Muscle of arm (tissue), 14 donors: ENCODE measurements at places on chromosomes 7 and 10. TPM values are rescaled to one million over a fixed set of nuclear protein-coding genes. Genes with fewer than 3 reads are reported as not detected.

DNA sequence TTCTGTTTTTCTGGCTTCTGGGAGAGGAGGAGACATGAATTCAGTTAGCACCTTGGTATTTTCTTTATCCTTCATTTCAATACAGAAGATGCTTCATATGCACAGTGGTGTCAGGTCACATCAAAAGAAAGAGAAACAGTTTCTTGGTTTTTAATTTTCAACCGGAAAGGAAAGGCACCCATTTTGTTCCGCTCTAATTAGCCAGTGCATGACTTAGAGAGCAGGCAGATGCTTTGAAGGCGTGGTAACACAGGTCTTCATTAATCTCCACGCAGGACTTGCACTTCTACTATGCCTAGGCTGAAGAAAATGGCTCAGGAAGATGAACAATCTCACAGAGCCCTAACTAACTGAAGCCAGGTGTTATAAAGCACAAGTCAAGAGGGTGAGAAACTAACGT lies 70.4 kb upstream of the ATRNL1 start:
- no peak for DNase-seq

The PTF1A gene
- polyA plus RNA-seq = not detected

The SLC13A1 gene
- not detected for polyA plus RNA-seq

GRCh38 chr7:113179313-113179712 lies 61.0 kb upstream of the SMIM30 start:
- DNase-seq = no peak

The FGL2 gene
- 26.4 TPM for polyA plus RNA-seq

- DNase-seq = no peak
These were observed 106.1 kb upstream of the SP8 start for GRCh38 chr7:20892776-20893175.

DNA sequence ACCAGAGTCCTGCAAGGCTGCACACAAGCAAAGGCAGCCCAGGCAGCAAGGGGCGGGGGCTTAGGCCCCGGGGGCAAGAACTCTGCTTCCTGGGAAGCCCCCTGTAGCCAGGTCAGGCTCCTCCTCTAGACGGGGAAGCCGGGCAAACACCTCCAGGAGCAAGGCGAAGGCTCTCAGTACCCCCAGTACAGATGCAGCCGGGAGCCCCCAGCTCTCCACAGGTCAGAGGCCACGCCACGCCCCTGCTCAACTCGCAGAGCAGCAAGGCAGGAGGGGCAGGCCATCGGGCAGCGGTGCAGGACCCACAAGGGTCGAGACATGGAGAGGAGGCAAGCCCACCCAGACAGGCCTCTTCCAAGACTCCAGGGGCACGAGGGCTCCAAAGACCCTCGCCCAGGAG lies 108.8 kb downstream of the MAD1L1 start:
- no peak for DNase-seq

GRCh38 chr7:132895231-132895630 lies 186.7 kb downstream of the CHCHD3 start:
- DNase-seq = no peak

DNA sequence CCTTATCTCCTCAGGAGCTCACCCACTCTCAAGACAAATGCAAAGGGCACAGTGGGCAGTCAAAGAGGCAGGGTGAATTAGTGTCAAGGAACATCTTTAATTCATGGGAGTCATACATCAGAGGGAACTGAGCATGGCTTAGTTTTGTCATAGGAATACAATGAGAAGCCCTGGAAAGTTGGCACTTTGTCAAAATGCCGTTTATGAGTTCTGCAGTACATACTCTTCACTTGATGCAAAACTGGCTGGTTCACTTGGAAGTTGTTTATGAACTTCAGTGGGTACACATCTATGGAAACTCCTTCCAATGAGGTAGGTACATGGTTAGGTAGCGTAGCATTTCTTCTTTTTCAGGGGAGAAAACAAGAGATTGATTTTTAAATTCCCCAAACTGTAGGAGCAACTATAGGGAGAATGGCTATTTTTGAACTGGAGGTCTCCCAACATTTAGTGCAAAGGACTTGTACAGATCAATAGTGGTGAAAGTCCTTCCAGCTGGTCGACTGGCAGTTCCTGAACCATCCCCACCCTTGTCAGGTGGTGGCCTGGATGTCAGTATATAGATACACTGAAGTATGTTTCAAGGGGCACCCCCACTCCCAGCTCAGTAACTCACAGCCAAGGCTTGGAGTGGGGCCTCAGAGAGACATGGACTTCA lies 580.5 kb downstream of the REEP3 start:
- DNase-seq = peak; percentile 10

The OR6V1 gene
- not detected for polyA plus RNA-seq

- DNase-seq = no peak
These were observed 61.2 kb downstream of the RUNDC3B start for GRCh38 chr7:87689374-87689773.

DNA sequence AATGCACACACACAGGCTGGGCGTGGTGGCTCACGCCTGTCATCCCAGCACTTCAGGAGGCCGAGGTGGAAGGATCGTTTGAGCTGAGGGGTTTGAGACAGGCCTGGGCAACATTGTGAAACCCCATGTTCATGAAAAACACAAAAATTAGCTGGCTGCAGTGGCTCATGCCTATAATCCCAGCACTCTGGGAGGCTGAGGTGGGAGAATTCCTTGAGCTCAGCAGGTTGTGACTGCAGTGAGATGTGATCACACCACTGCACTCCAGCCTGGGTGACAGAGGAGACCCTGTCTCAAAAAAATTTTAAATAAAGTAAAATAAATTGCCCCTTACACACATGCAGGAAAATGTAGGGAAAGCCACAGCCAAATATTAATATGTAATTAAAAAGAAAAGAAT lies 44.1 kb downstream of the RNF32 start:
- no peak for DNase-seq

DNA sequence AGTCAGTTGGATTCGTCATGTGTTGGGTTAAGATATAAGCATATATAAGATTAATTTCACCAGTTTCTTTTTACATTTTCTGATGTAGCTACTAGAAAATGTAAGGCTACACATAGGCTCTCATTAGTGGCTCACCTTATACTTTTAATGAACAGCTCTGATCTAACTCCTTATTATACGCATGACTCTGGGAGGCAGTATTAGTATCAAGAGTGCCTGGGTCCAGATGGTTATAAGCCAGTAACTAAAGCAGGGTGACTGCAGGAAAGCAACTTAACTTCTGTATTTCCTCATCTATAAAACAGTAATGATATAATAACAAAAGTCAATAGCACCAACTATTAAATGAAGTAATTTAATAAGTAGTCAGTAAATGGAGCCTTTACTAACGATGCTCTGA lies 1.4 kb upstream of the ELMO1 start:
- DNase-seq = no peak

DNA sequence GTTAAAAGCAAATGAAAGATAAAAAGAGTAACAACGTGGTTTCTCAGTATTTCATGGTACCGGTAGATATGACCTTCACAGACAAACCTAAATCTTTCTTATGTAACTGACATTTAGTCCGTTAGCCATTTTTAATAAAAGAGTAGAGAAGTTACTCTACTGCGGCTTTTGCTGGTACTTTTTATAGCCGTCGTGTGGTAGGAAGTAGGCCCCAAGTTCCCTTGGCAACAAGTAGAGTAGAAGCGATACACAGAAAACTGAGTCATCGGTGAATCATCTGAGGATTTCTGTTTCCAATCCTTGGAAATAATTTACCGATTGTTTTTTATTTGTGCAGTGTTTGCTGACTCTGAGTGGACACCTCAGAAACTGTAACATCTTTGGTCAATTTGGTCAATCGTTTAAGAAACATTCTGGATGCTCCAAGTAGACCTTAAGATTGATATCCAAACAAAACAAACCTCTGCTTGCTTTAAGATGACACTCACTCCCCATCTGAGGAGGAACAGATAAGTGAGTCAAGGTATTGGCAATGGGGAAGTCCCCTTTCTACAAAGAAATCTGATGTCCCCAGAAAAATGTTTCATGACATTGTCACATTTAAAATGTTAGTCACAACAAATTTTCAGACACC lies 63.9 kb upstream of the AHR start:
- peak; percentile 14 for DNase-seq
